NCI-H345 (cell line): ENCODE measurements at places on chromosomes 1 and 21.

DNA sequence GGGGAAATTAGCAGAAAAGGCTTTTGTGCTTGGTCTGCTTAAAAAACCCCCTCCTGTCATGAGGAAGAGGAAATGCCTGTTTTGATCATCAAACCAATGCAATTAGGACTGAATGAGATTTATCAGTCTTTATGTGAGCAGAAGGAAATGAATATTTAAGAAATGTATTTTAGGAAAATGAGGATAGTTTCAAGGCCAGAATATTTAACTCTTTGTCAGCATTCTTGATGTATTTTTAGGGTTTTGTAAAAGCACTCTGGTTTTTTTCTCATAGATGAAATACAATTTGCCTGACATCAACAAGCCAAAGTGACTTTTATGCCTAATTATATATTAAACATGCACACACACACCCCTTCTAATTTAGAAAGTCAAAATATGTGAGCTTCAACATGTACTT, 213.8 kb downstream of the GRIK1 start:
- DNase-seq, result no peak

GRCh38 chr1:87513255-87513654, 184.6 kb downstream of the LMO4 start:
- DNase-seq, result no peak

DNA sequence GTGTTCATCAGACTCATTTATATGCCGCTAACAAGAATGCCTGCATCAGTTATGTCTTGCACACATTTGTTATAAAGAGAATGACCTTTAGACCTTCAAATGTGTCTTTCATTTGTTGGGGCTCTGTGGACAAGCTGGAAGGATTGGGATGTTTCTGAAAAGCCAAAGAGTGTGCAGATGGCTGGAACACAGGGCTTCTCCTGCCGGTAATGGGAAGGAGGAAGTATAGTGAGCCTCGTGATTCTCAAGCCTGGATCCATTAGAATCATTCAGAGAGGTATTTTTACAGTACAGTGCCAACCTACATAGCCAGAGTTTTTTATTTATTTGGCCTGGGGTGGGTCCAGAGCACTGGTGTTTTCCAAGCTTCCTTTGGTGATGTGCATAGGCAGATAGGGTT, 40.6 kb upstream of the ATP1A1 start:
- no peak for DNase-seq

DNA sequence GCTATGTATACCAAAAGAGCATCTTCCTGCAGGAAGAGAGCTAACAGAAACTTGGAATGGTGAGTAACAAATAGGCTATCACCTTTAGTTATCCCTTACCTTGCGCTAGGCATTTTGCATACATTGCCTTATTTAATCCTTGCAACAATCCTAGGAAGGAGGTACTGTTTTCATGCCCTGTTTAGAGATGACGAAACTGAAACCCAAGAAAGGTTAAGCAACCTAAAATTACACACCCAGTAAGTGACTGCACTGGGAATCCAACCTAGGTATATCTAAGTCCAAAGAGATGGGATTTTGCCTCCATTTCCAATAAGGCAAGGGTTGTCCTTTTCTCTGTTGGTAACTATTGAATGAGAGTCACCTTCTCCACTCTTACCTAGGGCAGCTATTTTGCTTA, 144.5 kb downstream of the TM2D1 start:
- DNase-seq, result no peak

DNA sequence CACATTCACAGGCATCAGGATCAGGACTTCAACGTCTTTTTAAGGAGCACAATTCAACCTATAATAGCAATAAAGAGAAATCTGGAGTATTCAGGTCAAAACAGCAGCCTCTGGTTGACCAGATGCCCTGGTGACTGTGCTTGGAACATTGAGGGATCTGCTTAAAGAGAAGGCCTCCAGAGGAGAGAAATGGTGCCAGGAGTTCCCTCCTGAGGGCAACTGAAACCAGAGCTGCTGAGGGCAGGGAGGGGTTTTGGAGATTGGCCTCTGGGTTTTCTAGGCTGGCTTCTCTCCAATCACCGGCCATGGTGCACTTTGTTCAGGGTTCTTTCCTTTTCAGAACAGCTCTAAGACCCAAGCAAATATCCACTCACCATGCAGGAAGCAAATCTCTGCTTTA, 190.7 kb upstream of the KIAA0040 start:
- no peak for DNase-seq

DNA sequence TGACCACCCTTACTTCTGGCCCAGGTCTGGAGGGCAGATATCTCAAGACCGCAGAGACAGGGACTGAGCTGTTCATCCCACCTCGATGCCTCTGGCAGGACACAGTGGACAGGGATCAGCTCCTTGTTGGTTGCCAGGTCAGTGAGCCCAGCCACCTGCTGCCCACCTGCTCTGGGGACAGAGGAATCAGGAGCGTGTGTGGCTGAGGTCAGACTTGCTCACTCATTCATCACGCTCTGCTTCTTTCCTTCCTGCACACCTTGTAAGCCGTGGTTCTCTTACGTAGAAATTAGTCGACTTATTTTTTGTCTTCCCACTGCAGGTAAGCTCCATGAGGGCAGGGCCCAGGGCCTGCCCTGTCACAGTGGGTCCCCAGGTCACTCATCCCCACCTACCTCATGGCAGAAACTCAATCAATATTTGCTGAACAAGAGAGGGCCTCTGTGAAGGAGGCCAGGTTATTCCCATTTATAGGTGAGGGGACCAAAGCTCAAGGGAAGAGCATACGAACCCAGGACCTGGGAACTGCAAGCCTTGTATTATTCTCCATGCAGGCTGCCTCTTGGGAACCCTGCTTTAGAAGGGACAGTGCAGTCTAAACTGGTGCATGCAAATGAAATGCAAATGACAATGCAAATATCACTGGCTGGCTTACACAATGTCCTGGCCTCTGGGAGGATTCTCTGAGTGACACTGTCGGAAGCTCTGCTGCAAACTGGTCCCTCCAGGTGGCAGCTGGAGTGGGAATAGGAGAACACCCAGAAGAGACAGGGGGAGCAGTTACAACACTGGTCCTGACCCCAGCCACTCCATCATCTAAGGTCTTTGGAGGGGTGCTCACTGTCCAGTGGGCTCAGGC, 58.4 kb upstream of the PAX7 start:
- no peak for DNase-seq

GRCh38 chr1:55582084-55582483, 366.9 kb upstream of the USP24 start:
- DNase-seq, result no peak

DNA sequence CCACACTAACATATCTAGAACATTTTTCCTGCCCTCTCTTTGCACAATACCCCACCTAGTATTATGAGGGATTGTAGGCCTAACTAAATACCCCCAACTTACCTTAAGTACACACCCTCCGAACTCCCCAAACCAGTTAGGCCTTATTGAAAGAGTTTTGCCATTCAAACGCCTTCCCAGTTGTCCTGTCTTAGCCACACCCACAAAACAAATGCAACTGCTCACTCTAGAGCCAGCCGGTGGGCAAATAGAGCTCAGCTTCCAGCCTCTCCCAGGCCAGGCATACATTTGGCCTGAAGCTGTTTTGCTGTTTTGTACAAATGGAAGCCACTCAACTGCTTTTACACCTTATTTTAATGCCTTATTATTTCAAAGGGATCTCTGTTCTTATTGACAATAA, 224.2 kb upstream of the RUNX1 start:
- DNase-seq, result peak; percentile 15

DNA sequence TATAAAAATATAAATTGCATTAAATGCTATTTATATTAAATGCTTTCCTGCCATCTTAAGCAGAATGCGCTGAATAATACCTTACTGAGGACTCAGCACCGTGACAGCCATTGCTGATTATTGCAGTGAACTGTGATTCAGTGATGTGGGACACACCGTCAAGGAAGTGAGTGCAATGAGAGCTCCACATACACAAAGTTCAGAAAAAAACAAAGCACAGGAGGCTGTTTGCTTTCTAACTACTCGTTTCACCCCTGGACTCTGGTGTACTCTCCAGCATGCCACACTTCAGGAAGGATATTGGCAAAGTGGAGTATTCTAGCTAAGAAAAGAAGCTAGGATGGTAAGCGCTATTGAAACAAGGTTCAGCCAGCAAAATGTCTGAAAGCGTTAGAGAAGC, 57.4 kb upstream of the CXADR start:
- DNase-seq, result no peak

DNA sequence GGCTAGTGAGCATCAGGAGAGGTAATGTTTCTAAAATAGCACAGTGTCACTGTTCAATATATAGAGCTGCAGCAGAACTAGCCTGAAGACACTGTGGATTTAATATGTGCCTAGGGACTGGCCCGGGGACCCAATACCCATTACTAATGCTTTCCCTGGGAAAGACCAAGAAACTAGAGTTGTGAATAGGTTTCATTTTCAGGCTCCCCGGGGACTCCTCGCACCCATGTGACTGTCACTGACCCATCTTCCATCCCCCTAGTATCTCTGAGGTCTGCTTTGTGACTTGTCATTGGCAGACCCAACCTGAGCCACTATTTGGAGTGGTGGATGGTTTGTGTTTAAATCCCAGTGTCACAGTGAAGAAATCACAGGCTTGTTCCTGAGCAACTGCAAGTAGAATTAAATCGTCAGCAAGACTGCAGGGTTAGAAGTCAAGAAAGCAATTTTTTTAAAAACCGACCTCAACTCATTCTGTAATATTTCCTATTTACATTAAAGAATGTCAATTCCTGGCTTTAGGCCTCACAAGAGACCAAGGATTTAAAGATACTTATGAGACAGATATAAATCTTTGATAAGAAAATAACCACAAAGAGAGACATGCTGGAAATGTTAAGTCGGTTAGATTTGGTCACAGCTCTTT, 130.0 kb upstream of the TNR start:
- no peak for DNase-seq

DNA sequence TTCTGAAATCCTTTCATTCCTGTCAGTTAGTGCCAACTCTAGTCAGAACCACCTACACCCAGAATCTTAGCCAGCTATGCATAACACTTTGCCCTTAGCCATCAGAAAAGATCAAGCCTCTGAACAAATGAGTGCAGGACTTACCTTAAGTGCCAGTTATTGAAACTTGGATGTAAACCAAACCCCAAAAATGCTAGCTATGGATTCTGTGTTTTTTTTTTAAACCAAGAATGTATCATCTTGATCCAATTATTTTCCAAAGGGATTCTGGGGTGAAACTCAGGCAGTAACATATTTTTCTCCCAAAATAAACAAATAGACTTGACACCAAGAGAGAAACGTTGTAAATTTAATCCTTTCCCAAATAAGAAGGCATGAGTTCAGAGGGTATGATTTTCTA, 538.6 kb upstream of the ADAMTS5 start:
- no peak for DNase-seq

- DNase-seq, result no peak
Measured at GRCh38 chr1:168865850-168866620, 137.0 kb upstream of the DPT start.

- DNase-seq, result no peak
Measured at GRCh38 chr1:236836157-236836556, 41.1 kb downstream of the MTR start.

- DNase-seq, result no peak
Measured at GRCh38 chr1:191839891-191840290, 318.4 kb upstream of the RGS18 start.

GRCh38 chr1:205373022-205373797, 16.5 kb upstream of the KLHDC8A start:
- no peak for DNase-seq

GRCh38 chr21:39616211-39616772, 3.6 kb downstream of the B3GALT5 start:
- no peak for DNase-seq
